ENCODE measurements at places on chromosomes 5 and 9. TPM values are rescaled to one million over a fixed set of nuclear protein-coding genes. Genes with fewer than 3 reads are reported as not detected.

DNA sequence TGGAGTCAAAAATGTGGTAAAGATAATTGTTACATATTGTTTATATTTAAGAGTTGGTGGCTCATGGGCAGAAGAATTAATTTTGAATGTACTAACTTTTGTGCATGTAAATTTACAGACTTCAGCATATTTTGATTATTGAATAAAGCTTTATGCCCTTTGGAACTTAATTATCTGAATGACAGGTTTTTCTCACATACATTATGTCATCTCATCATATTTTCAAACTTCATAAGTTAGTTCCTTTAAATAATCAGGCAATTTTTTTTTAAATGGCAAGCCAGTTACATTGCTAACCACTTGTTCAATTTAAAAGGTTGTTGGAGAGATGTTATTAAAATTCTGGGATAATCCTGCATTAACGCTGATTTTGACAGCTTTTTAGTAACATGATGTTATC lies 184.6 kb upstream of the EDIL3 start:
- no peak for DNase-seq

DNA sequence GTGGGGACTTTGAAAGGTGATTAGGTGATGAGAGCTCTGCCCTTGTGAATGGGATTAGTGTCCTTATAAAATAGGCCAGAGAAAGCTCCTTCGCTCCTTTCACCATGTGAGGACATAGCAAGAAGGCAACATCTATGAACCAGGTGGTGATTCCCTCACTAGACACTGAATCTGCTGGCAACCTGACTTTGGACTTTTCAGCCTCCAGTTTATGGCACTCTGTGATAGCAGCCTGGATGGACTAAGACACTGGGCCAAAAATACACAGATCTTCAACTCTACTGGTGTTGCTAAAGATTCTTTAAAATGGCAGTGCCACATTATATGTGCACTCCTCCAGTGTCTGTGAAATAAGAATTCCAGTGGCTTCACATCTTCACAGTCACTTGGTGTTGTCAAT lies 41.2 kb upstream of the COL15A1 start:
- no peak for DNase-seq

DNA sequence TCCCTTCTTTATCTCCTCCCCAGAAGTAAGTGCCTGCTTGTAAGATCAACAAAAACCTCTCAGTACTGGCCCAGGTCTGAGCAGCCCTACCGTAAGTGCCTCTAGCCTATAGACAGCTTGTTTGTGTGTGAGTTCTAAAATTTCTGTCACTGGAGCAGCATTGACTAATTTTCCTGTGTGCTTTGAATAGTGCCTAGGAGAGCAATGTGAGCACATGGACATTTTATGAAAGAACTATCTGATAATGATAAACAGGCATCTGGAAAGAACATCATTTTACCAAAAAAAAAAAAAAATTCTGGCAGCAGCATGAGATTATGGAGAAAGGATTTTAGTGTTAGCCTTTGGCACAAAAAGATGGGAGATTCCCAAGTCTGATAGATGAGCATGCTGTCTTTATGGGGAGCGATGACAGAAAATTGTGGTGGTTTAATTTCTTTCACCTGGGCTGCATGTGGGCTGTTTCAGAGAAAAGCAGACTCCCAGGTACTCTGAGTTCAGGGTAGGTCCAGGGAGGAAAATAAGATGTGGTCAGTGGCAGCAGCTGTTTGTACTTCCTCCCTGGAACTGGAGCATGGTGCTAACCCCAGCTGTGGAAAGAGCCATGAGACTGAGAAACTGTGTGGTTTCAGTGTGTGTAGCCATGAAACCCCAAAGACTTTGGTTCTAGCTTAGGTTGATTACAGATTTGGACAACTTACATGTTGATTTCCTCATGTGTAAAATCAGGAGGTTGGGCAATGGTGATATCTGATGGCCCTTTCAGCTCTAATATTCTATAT lies 419.9 kb downstream of the NTRK2 start:
- DNase-seq: no peak

DNA sequence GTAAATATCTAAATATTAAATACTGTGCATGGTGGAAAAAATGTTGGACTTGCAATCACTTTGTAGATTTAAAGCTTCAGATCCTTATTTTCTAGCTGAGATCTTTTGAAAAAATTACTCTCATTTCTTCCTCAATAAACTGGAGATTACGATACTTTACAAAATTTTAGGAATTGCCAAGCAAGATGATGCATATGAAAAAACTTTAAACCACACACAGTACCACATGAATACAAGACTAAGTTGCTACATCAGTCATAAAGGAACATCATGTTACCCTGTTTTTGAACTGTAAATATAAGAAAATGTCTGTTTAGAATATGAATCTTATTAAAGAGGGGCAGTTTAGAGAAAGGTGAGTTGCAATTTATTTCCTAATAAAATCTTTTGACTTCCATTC lies 703.6 kb upstream of the NUDT12 start:
- no peak for DNase-seq

DNA sequence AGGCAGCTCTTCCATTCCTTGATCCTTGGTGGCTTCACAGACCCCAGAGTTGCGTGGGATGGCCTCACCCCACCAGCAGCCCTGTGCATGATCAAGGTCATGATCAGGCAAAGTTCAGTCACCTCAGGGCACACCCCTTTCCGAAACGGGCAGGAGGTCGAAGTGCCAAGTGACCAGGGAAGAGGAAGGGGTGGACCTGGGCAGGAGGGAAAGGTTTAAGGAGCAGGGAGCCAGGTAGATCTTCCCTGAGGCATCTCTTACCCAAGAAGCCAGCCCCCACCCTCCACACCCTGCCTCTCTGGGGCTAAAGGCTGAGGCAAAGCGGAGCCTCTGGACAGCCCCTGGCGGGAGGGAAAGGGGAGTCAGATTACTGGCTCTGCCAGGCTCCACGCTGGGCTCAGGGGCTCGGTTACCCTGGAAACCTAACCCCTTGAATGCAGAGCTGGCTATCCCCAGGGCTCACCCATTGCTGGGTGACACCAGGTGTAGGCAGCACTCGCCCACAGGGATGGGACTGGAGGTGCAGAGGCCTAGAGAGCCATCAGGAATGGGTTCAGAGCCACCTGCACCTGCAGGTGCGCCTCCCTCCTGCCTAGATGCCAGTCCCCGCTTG lies 3.6 kb downstream of the MGAT4B start:
- DNase-seq: no peak

- no peak for DNase-seq
Observed at GRCh38 chr5:125372694-125373631, 626.5 kb upstream of the ZNF608 start.

DNA sequence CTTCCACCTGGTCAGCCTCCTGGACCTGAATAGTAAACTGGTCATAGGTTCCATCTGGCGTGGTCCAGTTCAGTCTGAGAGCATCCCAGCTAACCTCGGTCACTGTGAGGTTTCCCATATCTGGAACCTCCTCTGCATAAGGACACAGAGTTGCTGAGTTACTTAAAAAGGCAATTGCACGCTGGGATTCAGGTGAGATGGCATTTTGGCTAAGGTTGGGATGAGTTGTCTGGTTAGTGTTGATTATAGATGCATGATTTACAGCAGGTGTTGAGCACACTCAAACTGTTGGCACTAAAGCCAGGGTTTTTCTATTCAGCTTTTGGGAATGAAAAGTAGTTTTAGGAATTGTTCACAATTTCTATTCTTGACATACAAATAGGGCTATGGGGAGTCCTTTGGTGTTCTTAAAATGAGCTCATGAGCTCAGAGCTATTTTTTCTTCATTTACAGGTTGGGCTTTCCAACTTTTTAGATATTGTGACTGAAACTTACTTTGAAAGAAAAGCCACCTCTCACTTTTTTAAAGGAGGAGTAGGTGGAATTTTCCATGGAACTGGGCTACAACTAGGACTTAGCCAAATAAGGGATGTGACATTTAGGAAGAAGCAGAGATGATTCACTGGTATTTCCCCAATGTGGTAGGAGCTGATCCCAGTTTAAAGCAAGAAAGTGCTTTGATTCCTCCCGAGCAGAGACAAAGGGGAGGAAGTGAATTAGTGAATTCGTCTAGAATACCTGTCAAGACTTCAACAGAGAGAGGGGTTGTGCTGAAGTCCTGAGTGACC lies 54.7 kb downstream of the TNC start:
- DNase-seq: no peak

AQP3 gene
- total RNA-seq: 172 TPM

PRDM9 gene
- total RNA-seq: not detected

CYLC2 gene
- not detected for total RNA-seq

AGXT2 gene
- total RNA-seq: not detected

PCDHA1 gene
- total RNA-seq: not detected

GNPDA1 gene
- total RNA-seq: 24.1 TPM

CORO2A gene
- total RNA-seq: 8.6 TPM

HDHD3 gene
- total RNA-seq: 32.8 TPM

PCDHGA12 gene
- total RNA-seq: 0.11 TPM
